H9 (cell line): ENCODE measurements at places on chromosomes 5 and 9. TPM values are rescaled to one million over a fixed set of nuclear protein-coding genes. Genes with fewer than 3 reads are reported as not detected.

DNA sequence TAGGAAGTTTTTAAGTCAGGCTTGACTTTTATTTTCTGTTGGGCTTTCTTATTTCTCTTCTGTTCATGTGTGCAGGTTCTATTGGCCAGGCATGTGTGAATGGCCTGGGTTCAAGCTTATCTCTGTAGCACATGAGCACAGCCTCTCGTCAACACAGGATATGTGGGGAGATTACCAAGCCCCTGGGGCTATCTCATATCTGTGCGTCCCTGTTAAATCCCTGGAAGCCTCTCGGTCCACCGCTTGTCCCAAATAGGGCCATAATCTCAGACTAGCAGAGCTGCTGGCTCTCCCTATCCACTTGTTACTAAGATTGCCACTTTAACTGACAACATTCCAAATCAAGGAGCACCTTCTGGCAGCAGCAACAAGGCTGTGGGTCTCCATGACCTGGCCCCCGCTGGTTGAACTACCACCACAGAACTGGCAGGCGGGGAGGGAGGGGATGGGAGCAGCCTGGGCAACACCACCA, 28.4 kb upstream of the EBF1 start:
- no peak for DNase-seq

DNA sequence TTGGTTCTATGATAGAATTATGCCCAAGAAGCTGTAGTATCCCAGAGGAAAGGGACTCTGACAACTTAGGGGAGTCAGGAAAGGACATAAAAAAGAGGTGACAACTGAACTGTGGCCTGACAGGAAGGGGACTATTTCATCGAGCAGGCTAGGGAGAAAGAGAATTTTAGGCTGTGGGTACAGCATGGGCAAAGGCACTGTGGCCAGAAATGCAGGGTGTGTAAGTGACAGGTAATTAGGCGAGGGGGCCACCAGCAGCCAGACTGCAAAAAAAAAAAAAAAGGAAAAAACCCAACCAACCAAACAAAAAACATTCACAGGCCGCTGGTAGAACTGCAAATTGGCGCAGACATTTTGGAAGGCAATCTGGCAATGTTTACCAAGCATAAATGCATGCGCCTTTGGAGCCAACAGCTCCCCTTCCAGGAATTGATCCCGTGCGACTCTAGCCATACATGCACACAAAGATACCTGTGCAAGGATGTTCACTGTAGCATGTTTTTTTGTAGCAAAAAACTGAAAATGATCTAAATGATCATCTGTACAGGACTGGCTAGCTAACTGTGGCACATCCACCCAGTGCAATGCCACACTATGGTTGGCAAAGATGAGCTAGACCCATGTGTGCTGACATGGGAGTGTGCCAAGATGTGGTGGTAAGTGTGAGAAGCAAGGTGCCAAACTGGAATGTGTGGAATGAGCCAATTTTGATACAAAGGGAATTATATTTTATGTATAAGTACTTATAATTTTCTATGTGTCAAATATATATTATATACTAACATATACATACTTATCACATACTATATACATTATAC, 1.1 kb downstream of the EIF4E1B start:
- no peak for DNase-seq

DNA sequence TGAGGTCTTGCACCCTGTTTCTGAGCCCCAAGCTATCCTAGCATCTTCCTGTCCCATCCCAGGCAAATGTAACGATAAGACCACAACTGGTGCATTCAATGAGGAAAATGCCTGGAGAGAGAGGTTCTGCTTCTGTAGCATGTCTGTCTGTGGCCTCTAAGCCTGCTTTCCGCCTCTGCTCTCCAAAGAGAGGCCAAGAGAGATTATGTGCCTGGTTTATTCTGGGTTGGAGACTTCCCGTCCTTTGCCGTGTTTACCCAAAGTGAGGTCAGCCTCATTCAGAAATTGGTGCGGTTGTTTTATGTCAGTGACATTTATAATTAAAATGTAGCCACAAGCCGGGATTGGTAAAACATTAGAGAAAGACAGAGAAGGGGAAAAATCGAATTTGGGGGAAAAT, 77.8 kb downstream of the FGF1 start:
- no peak for DNase-seq

The NIPSNAP3A gene
- 13.8 and 13.9 TPM in 2 replicates for total RNA-seq
